Activated naive CD4-positive, alpha-beta T cell (primary cell): ENCODE measurements at places on chromosomes 12 and 14.
A peak's percentile ranks its signal among the peaks of the same experiment; 100 is the strongest.

DNA sequence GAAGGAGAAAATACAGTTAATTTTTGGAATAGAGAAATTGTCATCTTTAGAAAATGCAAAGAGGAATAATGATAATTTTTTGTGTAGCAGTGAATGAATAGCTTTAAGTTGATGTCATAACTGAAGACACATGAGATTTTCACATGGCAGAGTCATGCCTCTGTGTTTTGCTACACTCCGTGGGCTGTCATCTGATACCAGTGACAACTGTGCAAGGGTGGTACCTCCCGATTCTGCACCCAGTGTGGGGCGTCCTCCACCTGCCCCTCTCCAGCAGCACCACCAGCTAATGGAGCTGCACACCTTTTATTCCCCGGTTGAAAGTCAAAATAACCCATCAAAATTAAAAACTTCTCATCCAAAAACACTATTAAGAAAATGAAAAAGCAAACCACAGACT lies 47.2 kb downstream of the ANKRD9 start:
- DNase-seq, result no peak

DNA sequence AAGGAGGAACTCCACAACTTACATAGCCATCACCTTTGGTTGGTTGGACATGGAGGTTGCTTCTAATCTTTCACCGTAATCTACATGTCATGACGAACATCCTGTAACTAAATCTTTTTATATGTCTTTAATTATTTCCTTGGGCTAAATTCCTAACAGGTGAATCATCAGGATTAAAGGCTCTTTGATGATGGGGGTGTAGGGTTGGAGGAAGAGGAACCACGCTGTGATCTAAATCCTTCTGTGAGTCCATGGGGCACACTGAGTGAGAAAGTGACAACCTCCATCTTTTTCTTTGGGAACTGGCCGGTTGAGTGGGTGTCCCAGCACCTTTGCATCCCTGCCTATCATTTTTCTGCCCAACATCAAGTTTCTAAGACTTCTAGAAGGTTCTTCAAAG lies 31.1 kb upstream of the MAP1LC3B2 start:
- DNase-seq, result no peak

- no peak for DNase-seq
Observed at GRCh38 chr14:54702014-54702491, 135.1 kb downstream of the SAMD4A start.

GRCh38 chr14:75492832-75493591 lies 29.3 kb upstream of the BATF start:
- no peak for DNase-seq

DNA sequence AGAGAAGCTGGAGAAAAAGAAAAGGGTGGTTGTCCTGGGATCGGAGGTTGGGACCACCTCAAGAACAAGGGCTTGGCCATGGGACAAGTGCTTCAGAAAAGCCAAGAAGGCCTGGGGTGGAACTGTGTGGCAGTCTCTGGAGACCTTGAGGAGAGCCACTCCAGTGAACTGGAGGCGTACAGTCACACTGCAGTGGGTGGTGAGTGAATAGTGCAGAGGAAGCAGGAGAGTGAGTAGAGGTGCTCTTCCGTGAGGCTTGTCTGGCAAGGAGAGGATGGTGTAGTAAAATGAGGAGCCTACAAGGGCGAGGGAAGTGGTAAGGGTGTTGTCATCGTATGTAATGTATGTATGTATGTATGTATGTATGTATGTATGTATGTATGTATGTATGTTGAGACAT lies 20.9 kb downstream of the RASSF3 start:
- no peak for DNase-seq

DNA sequence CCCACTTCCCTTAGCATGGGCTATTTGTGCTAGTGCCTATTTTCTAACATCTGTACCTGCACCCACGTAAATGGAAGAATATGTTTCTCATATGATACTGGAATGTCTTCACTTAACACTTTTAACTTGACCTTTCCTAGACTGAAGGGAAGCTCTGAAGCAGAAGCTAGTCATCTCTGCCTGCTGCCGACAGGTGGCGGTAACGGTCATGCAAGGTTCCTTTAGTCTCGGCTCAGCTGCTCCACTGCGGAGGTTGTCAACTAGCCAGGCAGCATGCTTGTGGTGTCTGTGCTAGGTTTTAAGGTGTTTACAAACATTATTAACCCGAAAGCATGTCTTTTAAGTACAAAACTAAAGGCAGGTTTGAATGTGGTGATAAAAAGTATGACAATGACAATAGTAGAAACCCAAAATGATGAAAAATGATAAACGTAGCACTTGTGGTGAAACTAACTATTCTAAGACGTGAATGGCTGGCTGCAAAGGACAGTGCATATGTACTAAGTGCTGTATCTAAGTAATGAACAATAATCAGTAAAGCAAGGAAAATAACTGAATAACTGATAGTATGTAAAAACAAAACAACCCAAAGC lies 117.2 kb downstream of the GRIN2B start:
- peak; percentile 14 for DNase-seq

DNA sequence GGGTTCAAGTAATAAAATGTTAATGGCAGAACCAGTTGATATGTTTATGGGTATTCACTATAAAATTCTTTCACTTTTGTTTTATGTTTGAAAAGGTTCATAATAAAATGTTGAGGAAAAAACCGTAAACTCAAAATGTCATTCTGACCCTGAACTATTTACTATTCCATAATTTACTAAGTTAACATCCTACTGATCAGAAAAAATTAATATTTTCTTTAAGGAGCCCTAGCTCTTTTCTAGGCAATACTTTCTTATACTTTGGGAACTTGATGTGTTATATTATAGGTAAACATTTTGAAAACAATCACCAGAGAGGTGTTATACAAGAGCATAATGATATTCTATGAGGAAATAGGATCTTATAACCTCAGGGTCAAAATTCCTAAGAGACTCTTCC lies 334.6 kb downstream of the ZFP36L1 start:
- DNase-seq, result no peak

DNA sequence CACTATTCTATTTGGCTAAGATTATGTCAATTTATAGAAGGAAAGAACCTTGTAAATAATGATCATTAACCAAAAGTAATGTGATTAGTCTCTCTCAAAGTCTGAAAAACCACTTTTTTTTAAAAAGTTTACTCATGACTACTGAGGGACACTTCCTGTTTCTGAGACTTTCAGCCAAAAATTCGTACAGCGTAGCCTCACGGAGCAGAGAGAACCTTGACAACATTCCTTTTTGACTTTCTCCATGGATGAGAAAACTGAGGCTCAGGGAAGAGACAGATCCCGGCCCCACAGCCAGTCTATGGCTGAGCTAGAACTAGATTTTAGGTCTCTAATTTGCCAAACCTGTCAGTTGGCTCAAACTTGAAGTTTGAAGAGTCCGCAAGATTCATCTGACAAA lies 68.2 kb downstream of the DAD1 start:
- DNase-seq, result no peak

DNA sequence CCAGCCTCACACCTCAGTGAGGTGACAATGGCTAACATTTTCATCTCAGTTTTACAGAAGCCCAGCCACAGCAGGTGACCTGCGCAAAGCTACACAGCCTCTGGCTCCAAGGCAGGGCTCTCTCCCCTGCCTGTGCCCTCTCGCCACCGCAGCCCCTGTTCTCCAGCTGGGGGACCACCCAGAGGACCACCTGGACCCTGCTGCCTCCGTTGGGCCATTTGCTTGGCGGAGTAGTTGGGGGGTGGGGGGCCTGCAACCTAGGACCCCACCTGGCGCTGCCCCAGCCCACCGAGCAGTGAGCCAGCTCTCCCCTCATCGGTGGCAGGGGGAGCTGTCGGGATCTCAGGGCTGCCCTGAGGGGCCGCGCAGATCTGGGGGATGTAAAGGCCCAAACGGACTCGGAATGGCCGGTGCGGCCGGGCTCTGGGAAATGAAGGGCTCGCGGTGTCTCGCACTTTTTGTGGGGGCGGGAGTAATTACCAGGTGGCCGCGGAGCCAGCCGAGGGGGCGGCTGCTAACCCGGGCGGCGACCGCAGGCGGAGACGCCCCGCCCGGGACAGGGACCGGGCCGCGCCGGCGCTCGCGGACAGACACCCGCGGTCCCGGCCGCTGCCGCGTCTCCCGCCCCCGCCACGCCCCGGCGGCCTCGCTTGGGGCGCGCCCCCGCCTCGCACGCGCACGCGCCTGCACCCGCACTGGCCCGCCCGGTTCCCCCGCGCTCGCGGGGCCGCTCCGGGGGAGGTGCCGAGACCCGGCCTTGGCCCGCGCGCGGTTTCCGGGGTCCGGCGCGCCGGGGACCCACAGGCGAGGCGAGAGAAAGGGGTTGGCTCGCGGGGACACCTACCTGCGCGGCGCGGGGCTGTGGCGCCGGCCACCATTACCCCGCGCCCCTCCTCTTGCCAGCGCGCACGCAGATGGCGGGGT lies 8.6 kb upstream of the GPR68 start:
- DNase-seq, result no peak

GRCh38 chr12:48601013-48601756 lies 31.3 kb upstream of the LALBA start:
- DNase-seq, result no peak

DNA sequence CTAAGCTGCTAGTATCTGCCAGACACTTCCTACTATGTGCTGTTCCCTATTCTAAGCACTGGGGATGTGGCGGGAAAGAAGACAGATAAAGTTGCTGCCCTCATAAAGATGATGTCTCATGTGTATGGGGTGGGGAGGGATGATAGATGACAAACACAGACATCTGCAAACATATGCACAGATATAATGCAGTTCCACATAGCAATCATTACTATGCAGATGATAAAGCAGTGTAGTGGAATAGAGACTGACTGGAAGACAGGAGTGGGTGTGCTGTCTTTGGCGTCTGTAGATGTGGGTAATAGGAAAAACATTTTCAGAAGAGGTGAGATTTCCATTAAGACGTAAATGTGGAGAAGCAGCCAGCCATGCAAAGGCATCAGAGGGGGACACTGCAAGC lies 243.6 kb downstream of the DPY19L2 start:
- no peak for DNase-seq

DNA sequence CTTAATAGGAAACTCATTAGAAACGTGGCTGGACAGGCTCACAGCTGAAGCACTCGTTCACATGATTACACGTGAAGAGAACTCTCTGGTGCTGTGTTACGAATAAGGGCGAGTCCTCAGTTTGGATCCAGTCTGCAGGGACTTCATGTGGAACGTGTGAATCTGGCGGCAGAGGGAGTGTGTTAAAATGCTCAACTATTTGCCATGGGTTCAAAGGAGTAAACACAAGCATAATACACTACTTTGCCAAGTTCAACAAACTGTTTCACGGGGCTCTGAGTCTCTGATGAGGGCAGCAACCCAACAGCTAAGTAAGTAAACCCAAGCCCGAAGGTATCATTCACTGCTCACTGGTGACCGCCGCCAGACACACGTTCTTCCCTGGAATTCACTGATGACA lies 42.4 kb downstream of the NUAK1 start:
- no peak for DNase-seq

DNA sequence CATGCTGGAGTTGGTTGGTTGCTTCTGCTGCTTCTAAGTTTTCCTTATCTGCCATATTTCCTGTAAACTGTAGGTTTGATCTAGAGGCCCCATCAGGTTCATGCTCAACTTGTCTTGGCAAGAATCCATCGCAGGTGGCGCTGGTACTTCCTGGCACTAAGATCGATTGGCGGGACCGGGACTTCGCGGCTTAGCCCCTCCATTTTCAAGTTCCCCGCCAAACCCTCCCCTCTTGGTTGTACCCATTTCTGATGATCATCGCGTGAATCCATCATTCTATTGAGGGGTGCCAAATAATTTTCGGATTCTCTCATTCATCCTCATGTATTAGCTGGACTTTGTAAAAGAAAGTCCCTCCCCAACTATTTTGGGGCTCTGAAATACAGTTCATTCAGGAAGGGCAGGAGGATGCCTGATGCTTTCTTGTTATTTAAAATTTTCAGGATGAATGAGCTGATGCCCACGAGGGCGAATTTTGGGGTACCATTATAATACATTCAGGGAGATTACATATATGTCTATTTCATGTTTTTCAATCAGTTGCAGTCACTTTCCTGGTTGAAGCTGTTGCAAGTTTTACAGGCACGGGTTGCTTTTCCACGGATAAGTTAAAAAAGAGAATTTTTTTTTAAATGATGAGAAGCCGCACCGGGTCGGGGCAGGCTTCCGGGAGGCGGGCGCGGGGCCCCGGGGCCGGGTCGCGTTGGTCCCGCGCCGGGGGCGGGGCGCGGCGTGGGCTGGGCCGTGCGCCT lies 395 bp upstream of the BRI3BP start:
- peak; percentile 43 for DNase-seq

- no peak for DNase-seq
Observed at GRCh38 chr12:52833922-52834726, at the start of gene KRT79. KRT79 (minus strand) TSS chr12:52834311; CDS start chr12:52834260, 51 bp downstream.

DNA sequence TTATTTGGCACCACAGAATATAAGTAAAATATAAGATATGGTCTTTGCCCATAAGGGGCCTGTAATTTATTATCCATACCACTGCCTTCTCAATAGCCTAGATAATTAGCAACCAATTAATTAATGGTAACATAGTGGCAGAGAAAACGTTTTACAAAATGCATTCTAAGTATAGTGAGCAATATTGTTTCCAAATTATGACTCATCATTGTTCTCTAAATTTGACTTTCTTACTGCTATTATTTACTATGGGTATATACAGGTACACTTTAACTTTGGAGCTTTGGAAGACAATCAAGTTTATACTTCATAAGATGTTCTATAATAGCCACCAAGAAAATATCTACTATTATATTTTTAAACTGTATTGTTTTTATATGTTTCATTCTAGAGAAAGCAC lies 26.7 kb downstream of the DCP1B start:
- no peak for DNase-seq

DNA sequence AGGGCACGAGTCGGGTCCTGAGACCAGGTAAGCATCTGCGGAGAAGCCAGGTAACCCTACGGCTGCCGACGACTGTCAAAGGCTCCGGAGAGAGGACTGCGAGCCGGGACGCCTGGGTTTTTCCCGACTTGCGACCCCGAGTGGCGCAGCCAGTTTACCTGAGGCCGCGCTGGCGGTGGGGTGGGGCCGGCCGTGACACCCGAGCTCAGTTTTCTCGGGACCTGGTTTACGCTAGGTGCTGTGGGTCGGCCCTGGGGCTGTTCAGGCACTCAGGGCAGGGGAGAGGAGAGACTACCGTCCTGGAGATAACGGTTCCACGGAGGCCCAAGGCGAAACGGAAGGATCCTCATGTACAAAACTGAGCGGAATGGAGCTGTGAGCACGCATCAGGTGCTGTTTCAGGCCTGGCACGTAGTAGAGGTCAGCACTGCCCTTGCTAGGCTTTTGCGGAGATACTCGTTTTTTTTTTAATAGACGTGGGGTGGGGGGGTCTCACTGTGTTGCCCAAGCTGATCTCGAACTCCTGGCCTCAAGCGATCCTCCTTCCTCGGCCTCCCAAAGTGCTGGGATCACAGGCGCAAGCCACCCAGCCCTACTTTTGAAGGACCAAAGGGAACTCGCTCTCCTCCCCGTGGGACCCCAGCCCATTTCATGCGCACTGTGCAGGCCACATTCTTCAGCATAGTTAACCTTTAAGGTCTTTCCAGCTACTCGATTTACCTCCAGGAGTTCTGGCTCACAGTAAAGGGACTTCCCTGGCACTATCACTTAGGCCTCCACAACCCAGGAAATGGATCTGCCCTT lies 471 bp downstream of the MTRFR start:
- no peak for DNase-seq

GRCh38 chr12:55043542-55043941 lies 23.8 kb downstream of the NEUROD4 start:
- no peak for DNase-seq

GRCh38 chr12:55718015-55718414 lies 2.2 kb downstream of the BLOC1S1 start:
- no peak for DNase-seq

- DNase-seq, result peak; percentile 1
Observed at GRCh38 chr12:81758421-81759189, 545 bp downstream of the PPFIA2 start.
